ENCODE measurements at places on chromosomes 5 and 9.

GRCh38 chr5:35369965-35370790 is 139.9 kb upstream of the PRLR start:
- DNase-seq = no peak
- H3K27me3 ChIP-seq = peaks cover 2% of the 10 kb centered on the region
- no peak overlapping the region for H3K4me3 ChIP-seq
- H3K36me3 ChIP-seq = no peaks in the 10 kb centered on the region
- no peak overlapping the region for H3K27ac ChIP-seq
- no peaks in the 10 kb centered on the region for H3K4me1 ChIP-seq

DNA sequence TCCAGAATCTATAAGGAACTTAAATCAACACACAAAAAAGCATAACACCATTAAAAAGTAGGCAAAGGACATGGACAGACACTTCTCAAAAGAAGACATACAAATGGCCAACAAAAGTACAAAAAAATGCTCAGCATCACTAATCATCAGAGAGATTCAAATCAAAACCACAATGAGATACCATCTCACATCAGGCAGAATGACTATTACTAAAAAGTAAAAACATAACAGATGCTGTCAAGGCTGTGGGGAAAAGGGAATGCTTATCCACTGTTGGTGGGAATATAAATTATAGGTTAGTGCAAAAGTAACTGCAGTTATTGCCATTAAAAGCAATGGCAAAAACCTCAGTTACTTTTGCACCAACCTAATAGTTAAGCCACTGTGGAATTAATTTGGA is 32.2 kb upstream of the SPATA31D4 start:
- H3K4me3 ChIP-seq = no peak overlapping the region
- no peaks in the 10 kb centered on the region for H3K27me3 ChIP-seq
- H3K36me3 ChIP-seq = no peaks in the 10 kb centered on the region
- H3K27ac ChIP-seq = no peak overlapping the region
- H3K4me1 ChIP-seq = no peaks in the 10 kb centered on the region

GRCh38 chr9:129816501-129817435 is 7.2 kb downstream of the TOR1A start:
- peaks cover 19% of the 10 kb centered on the region for H3K4me1 ChIP-seq
- H3K4me3 ChIP-seq = no peak overlapping the region
- H3K36me3 ChIP-seq = peaks cover 59% of the 10 kb centered on the region

DNA sequence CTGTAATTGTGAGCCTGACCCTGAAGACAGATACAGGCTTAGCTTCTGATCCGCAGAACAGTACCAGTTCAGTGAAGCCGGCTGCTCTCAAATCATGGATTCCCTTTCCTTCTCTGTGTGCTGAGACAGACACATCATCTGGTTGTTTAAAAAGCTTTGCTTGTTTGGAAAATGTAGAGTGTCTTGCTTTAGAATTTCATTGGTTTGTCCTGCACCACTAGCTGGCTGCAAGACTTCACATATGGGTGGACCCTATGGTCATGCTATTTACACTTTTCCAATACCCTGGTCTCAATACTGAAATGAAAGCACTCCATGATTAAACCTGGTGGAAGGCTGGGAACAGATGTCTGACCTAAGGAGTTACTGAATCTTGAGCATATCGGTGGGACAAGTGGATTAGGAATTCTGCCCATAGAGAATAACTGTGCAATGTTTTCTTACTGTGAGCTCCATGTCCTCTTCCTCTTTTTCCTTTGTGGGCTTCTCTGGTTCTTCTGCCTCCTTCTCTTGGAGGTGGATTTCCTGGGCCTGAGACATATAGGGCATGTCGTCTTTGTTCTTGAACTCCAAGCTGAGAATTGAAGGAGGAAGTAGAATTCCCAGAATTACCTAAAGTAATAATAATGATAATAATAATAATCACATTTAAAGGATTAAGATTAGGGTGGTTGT is 201.1 kb upstream of the KLF9 start:
- H3K4me1 ChIP-seq = no peaks in the 10 kb centered on the region
- H3K27me3 ChIP-seq = peaks cover 16% of the 10 kb centered on the region
- H3K27ac ChIP-seq = no peak overlapping the region
- no peaks in the 10 kb centered on the region for H3K36me3 ChIP-seq
- H3K4me3 ChIP-seq = no peak overlapping the region
- DNase-seq = no peak

- peaks cover 26% of the 10 kb centered on the region for H3K4me1 ChIP-seq
- H3K27ac ChIP-seq = no peak overlapping the region
- H3K36me3 ChIP-seq = no peaks in the 10 kb centered on the region
- no peak overlapping the region for H3K4me3 ChIP-seq
These were observed 31.3 kb upstream of the STRBP start for GRCh38 chr9:123299558-123300126.

DNA sequence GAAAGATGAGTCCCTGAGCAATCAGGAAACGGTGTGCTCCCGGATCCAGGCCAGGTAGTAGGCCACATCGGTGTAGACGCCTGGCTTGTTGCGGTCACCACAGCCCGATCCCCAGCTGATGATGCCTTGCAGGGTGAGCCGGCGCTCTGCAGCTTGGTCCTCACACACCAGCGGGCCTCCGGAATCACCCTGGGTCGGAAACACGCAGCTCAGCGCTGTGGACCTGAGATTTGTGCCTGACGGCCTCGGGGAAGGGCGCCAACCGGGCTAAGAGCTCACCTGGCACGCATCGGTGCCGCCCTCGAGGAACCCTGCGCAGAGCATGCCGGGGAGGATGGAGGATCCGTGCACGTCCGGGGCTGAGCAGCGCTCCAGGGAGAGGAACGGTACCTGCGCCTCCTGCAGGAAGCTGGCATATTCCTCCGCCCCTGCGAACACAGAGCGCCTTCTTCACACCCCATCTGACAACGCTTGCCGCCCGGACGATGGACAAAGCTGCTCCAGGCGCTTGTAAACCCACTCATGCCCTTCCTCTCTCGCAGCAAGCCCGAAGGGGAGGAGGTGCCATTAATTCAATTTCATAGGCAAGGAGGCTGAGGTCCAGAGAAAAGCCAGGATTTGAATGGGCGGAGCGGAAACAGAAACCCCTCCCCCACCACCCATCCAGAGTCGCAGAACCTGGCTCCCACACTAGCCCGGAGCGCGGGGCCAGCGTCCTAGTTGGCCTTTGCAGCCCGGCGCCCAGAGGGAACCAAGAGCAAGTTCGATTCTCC is 2.0 kb upstream of the PFN3 start:
- peak; percentile 78 for DNase-seq
- no peaks in the 10 kb centered on the region for H3K36me3 ChIP-seq
- peaks cover 48% of the 10 kb centered on the region for H3K4me1 ChIP-seq
- peaks cover 21% of the 10 kb centered on the region for H3K27me3 ChIP-seq

DNA sequence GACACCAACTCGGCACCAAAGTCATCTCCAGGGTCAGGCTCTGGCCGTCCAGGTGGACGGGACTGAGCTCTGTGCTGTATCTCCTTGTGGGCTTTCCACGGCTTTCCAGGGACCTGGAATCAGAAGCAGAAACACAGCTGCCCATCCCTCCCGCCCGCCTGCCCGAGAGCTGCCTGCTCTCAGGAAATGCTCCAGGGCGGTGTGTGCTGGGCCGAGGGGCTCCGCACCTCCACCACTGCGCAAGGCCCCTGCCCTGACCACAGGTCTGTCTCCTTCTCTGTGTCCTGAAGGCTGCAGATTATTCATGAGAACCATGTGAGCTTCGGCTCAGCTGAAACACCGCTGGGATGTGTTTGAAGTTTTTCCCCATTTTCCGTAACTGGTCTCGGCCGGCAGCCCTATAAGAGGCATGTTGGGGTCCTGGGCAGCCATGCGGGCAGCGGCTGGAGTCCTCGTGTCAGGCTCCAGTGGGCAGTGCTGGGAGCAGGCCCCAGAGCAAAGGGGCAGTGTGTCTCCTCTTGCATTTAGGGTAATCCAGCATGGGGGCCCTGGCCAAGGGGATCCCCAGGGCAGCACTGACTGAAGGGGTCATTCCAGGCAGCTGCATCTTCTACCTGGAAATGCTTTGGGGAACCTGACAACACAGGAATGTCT is 22.8 kb downstream of the NKD2 start:
- H3K36me3 ChIP-seq = no peaks in the 10 kb centered on the region
- no peak overlapping the region for H3K4me3 ChIP-seq

- H3K27me3 ChIP-seq = peaks cover 14% of the 10 kb centered on the region
- H3K27ac ChIP-seq = no peak overlapping the region
- DNase-seq = no peak
- peaks cover 28% of the 10 kb centered on the region for H3K4me1 ChIP-seq
These were observed 8.7 kb upstream of the AGPAT2 start for GRCh38 chr9:136695955-136696354.

- H3K27me3 ChIP-seq = no peaks in the 10 kb centered on the region
- H3K27ac ChIP-seq = no peak overlapping the region
- no peaks in the 10 kb centered on the region for H3K4me1 ChIP-seq
- no peak overlapping the region for H3K4me3 ChIP-seq
- no peaks in the 10 kb centered on the region for H3K36me3 ChIP-seq
- no peak for DNase-seq
These were observed 242.2 kb downstream of the MAT2B start for GRCh38 chr5:163747586-163747985.

GRCh38 chr5:171453988-171454387 is 34.5 kb downstream of the FGF18 start:
- no peak for DNase-seq
- no peaks in the 10 kb centered on the region for H3K36me3 ChIP-seq
- peaks cover 7% of the 10 kb centered on the region for H3K4me1 ChIP-seq
- H3K27me3 ChIP-seq = peaks cover 33% of the 10 kb centered on the region
- H3K27ac ChIP-seq = no peak overlapping the region

DNA sequence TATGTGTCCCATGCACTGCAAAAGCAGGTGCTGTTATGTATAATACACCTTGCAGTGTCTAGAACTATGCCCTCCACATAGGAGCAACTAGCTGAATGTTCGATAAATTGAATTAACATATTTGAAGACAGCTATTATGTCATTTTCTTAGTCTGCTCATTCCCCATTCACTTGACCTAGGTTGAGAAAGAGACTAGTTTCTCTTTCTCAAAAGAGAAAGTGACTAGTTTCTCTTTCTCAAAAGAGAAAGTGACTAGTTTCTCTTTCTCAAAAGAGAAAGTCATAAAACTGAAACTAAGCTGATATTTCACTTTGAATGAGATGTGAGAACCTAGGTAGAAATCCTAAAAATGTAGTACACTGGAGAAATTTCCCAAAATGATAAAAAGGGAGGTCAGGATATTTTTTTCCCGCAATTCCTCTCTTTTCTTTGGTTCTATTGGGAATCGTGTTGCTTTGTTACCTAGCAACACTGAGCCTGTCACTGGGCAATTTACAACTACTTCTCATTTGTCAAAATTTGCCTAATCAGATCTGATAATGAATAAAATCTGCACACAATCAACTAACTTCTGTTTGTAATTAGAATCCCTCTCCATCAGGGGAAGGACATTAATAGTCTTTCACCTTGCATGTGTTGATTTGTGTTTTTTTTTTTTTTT is 132.0 kb upstream of the GRIA1 start:
- DNase-seq = no peak
- peak overlapping the region; percentile 56 for H3K4me3 ChIP-seq
- H3K36me3 ChIP-seq = peaks cover 22% of the 10 kb centered on the region
- H3K27me3 ChIP-seq = peaks cover 2% of the 10 kb centered on the region

DNA sequence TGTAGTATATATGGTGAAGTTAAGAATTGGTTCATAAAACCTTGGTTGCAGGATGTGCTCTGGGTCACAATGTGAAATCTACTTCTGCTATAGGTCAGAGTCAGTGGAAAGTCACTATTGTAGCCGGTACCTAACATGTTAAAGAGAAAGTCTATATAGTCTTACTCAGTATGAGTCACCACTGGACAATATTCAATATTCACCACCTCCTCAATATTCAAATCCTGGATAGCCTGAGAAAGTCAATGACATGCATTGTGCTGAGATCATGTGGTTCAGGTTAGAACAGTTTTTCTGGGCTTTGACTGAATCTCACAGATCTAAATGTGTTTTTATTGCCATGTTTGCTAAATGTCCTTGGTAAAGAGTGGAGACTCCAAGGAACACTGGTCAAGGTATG is 108.8 kb downstream of the HMHB1 start:
- H3K27ac ChIP-seq = no peak overlapping the region
- DNase-seq = no peak
- peaks cover 7% of the 10 kb centered on the region for H3K27me3 ChIP-seq
- H3K36me3 ChIP-seq = no peaks in the 10 kb centered on the region

DNA sequence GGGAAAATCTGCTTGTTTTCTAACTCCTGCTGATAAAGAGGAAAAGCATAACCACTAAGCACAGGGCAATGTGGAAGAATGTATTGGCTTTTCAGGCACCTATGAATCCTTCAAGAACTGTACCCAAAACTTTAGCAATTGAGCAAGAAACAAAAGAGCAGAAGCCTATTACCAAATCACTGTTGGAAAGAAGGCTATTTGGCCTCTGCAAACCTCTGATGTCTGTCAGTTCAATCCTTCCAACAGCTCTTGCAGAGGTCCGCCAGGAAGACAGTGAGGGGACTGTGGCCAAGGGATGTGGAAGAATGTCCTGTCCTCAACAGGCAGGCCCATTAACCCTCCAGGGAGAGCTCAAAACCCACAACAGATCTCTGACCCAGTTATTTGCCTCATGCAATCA is 328.6 kb downstream of the ENC1 start:
- H3K27me3 ChIP-seq = peaks cover 5% of the 10 kb centered on the region
- no peak for DNase-seq
- no peak overlapping the region for H3K27ac ChIP-seq
- no peaks in the 10 kb centered on the region for H3K36me3 ChIP-seq
- no peak overlapping the region for H3K4me3 ChIP-seq
- no peaks in the 10 kb centered on the region for H3K4me1 ChIP-seq

DNA sequence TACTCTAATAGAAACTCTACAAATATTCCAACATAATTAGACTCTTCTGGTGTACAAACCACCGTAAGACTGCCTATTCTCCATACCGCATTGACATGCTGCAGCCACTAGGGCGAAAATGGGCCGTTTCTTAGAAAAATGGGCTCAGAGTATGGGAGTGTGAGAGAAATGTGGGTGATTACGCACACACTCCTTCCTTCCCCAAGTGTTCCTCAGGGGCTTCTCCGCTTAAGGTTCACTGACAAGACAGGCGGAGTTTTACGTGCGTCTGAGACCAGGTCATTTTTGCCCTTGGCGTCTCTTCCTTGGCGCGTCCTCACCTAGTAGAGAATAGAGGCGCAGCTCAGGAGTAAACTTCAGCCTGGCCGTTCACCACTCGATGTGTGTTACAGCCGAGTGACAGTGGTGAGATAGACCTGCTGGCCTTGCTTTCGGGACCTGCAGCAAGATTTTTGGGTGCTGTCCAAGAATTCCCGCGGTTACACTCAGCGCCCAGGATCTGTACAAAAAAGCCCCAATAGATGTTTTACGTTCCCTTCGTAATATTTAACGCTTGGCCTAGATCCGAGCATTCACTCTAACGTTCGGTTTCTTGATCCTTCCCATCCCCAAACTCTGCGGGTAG is 1.8 kb upstream of the NTRK2 start:
- DNase-seq = no peak
- H3K4me1 ChIP-seq = peaks cover 10% of the 10 kb centered on the region
- H3K4me3 ChIP-seq = no peak overlapping the region
- H3K27me3 ChIP-seq = peaks cover 54% of the 10 kb centered on the region

GRCh38 chr9:9612270-9612669 is 1000.5 kb downstream of the PTPRD start:
- H3K27ac ChIP-seq = no peak overlapping the region
- no peak for DNase-seq
- H3K36me3 ChIP-seq = no peaks in the 10 kb centered on the region
- no peak overlapping the region for H3K4me3 ChIP-seq
- no peaks in the 10 kb centered on the region for H3K4me1 ChIP-seq

All from activated CD8-positive, alpha-beta T cell treated with anti-CD3 and anti-CD28 coated beads, Interleukin-2, amount 10 ng/mL, durations not matched to agents 7 days and 5 days (primary cell).